Activated CD4-positive, alpha-beta T cell treated with anti-CD3 and anti-CD28 coated beads for 4 hours (primary cell): ENCODE measurements at places on chromosomes 5 and 9.

GRCh38 chr5:139577689-139578290, 16.7 kb downstream of the UBE2D2 start:
- no peak for DNase-seq

DNA sequence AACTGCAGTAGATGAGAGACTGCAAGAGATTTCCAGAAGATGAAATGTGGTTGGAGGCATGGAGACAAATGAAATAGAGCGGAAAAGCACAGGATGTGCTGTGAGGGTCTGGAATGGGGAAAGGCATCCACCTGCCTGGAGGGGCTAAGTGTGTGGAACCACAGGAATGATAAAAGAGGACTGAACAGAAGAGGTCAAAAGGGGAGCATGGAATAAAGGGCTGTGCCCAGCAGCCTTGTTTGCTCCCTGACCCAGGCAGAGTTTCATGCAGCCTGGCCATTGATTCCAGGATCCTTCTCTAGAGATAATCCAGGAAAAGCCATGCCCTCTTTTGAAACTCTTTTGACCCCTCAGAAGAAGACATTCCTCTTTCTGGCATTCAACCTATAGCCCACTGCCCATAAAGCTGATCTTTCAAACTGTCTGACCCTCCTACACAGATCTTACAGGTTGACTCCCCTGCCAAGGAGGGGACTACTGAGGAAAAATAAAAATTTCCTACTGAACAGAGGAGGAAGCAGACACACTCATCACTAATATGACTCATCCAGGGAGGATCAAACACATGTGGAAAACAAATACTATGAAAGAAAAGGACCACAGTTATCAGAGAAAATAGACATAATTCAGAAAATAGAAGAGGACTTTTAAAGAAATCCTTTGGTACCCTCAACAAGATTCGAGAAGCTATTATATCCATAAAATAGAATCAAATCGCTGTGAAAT, 273.5 kb upstream of the PCSK5 start:
- DNase-seq, result no peak

DNA sequence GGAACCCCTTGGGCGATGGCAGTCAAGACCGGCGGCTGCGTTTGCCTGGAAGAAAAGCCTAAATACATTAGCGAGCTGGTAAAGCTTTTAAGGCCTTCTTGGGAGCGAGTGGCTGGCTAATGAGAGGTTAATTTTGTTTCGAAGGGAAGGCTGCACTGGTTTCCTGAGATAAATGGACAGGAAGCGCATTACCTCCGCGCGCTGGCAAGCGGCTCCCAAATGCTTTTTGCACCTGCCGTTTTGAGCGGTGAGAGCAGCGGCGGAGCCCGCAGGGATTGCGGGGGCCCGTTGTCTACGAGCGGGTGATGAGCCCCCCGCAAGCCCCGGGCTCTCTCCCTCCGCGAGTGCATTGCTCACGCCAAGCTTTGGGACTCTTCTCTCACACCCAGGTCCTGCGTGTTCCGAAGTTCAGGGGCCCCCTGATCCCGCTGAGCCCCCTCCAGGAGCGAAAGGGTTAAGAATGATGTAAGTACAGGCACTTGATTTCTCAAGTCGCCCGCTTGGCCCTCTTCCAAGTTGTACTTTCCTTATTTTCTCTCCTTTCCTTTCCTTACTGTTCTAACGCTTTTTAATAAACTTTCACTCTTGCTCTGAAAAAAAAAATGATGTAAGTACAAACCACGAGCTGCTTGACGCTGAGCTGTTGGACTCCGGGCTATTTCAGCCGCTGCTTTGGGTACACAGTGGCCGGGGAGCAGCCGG, 3.1 kb upstream of the RGMB start:
- DNase-seq, result peak; percentile 32

DNA sequence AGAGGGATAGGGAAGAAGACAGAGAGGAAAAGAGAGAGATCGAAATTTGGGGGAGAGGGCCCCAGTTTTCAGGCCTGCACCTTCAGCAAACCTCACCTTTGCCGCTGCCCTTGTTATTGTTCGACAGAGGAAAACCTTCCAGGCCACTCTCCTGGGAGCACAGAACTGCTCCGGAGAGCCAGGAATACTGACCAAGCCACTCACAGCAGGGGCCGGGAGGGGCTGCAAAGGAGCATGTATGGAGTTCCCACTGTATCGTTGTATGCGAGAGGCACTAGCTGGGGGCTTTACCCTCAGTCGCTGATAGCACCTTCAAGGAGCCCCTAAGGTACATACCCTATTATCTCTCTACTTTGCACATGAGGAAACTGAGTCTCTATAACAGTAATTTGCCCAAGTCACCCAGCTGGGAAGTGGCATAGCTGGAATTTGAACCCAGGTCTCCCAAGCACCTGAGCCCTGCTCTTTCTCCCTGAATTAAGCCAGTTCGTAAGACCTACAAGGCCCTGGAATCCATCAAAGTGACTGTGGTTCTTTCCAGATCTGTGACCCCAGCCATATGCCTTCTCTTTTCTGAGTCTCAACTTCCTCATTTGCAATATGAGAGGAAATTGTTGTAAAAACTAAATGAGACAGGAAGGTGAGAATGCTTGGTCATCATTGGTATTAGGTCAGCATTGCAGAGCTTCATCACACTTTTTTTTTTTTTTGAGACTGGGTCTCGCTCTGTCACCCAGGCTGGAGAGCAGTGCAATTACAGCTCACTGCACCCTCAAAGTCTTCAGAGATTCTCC, 21.0 kb upstream of the FOXE1 start:
- no peak for DNase-seq

- no peak for DNase-seq
Measured at GRCh38 chr5:131211669-131212068, 40.9 kb downstream of the LYRM7 start.

- DNase-seq, result no peak
Measured at GRCh38 chr5:33369485-33370465, 71.0 kb upstream of the TARS1 start.

DNA sequence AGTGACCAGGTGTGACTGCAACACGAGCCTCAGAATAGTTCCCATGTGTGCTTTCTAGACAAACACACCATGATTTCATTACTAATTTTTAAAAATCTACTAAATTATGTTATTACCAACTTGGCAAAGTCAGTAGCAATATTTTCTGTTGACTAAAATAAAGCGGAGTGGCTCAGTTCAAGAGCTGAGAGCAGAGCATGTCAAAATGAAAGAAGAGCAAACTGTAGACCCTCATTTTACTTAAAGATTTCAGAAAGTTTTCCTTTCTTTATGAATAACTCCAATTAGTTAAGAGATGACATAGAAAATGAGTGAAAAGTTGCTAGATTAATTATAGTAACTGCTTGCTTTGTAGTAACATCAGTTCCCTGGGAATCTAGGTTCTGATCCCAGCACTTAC, 17.9 kb downstream of the OXCT1 start:
- DNase-seq, result no peak

GRCh38 chr9:121207371-121207940, 5.8 kb upstream of the RAB14 start:
- DNase-seq, result no peak

DNA sequence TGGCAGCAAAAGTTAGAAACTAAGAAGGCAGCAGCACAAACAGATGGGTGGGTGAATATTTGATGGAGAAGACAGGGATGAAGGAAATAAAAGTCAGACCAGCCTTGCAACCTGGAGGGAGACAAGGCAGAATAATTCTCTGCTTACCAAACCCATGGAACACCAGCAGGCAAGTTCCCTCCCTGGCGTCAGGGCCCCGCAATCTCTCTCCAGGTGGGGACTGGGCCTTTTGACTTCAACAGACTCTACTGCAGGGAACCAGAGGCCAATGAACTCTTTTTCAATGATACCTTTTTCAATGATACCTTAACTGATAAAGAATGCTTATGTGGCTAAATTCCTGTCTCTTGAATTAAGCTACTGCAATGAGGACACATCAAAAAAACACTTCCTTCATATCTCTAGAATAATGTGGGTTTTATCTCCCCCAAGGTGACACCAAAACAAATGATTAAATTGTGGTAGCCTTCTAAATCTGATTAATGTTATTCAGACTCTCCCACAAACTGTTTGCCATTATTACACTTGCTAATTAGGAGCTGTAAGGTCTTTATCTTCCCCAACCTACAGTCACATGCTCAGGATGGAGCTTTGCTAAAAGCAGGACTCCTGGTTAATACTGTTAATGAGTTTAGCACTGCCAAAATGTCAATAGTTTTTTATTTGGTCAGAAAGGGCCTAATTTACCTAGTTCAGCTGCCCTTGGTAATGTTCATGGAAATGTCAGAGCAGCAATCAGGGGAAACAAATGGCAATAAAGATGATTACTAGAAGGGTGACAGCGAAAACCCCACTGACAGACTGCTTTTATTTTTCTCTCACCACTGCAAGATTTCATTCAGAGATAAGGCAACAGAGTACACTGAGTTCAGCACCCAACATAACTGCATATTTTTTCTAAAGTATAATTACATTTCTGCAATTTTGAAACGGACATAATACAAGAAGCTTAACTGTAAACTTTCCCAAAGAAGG, 165.5 kb downstream of the TSSK1B start:
- DNase-seq, result no peak

- DNase-seq, result no peak
Measured at GRCh38 chr5:179422213-179422855, 77.1 kb upstream of the ADAMTS2 start.

- no peak for DNase-seq
Measured at GRCh38 chr5:30894811-30895210, 298.7 kb upstream of the CDH6 start.

DNA sequence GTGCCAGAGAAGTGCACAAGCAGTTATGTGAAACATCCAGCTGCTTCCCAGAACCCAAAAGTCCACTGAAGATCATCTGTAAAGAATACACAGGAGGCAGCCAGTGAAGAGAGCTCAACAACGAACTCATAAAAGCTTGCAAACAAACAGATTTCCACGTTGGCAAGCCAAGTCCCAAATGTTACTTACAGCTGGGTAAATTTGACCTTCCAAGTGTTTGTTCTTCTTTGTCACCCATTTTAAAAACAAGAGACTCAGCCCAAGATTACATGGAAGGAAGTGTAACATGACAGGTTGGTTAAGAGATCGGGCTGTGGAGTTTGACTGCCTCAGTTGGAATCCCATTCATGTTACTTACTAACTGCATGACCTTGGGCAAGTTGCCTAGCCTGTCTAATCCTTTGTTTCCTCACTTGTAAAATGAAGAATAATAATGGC, 174.9 kb upstream of the PAPPA start:
- no peak for DNase-seq

DNA sequence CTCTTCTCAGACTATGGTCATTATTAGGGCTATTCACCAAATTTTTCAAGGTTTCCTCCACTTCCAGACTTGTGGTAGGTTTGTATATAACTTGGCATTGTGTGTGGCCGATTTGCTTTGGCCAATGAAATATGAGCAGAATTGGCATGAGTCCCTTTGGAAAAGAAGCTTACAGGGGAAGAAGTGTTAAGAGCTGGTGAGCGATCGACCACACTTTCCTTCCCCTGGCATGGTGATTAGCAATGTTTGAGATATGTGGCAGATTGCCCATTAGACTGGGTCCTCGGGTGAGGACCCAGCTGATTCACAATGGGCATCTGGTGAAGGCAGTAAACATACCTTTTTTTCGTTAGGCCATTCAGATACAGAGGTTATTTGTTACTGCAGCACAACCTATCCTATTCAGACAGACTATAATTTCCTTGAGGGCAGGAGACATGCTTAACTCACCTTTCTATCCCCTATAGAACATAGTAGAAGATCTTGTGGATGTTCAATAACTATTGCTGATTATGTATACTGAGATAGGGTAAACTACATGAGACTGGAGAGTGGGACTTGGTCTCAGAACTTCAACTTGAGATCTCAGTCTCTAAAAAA, 62.8 kb upstream of the KLF9 start:
- DNase-seq, result no peak

GRCh38 chr9:942805-943580, 33.5 kb upstream of the DMRT3 start:
- no peak for DNase-seq
